ENCODE measurements at places on chromosomes 12 and 14. TPM values are rescaled to one million over a fixed set of nuclear protein-coding genes. Genes with fewer than 3 reads are reported as not detected.

DNA sequence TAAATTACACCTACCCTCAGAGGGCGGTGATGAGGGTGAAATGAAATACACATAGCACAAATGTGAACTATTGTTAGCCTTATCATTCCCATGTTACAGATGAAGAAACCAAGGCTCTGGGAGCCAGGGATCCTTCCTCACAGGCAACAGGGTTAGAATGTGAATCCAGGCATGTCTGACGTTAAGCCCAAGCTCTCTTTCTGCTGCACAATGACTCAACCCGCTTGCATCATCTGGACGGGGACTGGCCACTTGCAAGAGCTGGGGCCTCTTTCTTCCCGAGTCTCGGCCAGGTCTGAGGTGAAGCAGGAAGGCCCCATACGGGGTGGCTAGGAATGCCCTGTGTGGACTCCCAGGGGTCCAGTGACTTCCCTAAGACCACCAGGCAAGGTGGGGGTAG is 105.2 kb downstream of the RBM19 start:
- no peaks in the 10 kb centered on the region for H3K27me3 ChIP-seq
- DNase-seq: no peak
- no peaks in the 10 kb centered on the region for H3K4me1 ChIP-seq
- H3K27ac ChIP-seq: no peak overlapping the region

GRCh38 chr14:61710853-61711817 is 15.8 kb downstream of the HIF1A start:
- no peak overlapping the region for H3K27ac ChIP-seq
- H3K4me1 ChIP-seq: peaks cover 73% of the 10 kb centered on the region
- no peaks in the 10 kb centered on the region for H3K36me3 ChIP-seq
- peak; percentile 26 for DNase-seq
- no peaks in the 10 kb centered on the region for H3K27me3 ChIP-seq
- H3K4me3 ChIP-seq: no peak overlapping the region

Gene ETNK1
- 35.3 TPM for total RNA-seq

Gene ANO2
- not detected for total RNA-seq

GRCh38 chr12:108253540-108253939 is 85.6 kb downstream of the CMKLR1 start:
- DNase-seq: peak; percentile 54
- peaks cover 47% of the 10 kb centered on the region for H3K27me3 ChIP-seq
- H3K36me3 ChIP-seq: no peaks in the 10 kb centered on the region
- H3K4me3 ChIP-seq: no peak overlapping the region
- H3K4me1 ChIP-seq: no peaks in the 10 kb centered on the region

DNA sequence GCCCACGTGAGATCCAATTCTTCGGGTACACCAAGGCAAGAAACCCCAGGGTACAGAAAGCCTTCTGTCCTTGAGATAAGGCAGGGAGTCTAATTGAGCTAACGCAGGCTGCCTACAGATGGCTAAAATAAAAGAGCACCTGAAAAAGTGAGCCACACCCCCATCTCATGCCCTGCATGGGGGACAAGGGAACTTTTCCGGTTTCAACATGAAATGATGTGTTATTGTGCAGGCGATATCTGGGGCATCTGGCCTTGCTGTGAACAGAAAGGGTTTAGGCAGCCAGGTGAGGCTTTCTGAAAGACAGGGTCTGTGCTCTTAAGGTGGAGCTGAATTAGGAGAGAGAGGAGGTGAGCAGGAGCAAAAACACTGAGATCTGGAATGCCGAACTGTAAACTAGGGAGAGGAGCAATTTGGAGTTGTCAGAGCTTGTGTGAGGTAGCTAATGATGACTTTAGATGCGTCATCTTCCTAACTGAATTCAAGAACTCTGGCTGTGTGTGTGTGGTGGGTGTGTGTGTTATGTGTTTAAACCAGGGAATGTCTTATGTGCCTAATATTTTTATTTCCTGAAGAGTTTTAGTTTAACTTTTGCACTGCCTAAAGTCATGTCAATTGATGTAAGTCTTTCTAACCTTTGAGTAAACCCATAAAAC is 20.1 kb upstream of the LDHB start:
- H3K27me3 ChIP-seq: no peaks in the 10 kb centered on the region
- no peak for DNase-seq
- H3K36me3 ChIP-seq: no peaks in the 10 kb centered on the region
- no peak overlapping the region for H3K4me3 ChIP-seq

DNA sequence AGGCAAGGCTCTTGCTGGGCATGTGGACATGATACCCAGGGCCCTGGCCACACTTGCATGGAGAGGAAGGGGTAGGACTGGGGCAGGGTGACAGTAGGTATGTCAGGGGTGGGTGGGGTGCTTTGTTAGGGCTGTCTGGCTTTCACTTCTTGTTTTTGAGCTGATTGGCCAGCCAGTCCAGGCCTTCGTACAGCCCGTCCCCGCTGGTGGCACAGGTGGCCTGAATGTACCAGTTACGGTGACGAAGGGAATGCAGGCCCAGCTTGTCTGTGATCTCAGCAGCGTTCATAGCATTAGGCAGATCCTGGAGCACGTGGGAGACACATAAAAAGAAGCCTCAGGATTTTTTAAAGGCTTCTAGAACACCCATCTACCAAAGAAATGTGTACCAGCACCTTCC is 13.5 kb upstream of the FKBP11 start:
- H3K36me3 ChIP-seq: peaks cover 88% of the 10 kb centered on the region
- H3K4me1 ChIP-seq: peaks cover 4% of the 10 kb centered on the region
- no peak for DNase-seq
- no peak overlapping the region for H3K27ac ChIP-seq
- no peak overlapping the region for H3K4me3 ChIP-seq

Gene TAS2R10
- 3.5 TPM for total RNA-seq

DNA sequence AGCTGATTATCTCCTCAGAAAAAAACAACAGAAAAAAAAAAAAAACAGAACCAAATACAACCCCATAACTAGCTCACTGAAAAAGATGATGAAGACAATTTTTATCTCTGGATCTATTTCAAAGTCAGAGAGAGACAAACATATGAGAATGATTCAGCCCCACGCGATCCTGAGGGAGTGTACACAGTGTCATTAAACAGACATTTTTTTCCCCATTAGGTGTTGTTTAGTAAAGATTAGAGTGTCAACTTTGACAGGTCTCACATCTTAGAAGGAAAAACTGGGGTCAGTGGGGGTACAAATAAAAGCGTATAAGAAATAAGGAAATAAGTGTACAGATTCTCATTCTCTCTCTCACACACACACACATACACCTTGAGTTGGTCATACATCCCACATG is 635.4 kb downstream of the NRXN3 start:
- no peak overlapping the region for H3K27ac ChIP-seq
- H3K4me3 ChIP-seq: no peak overlapping the region
- DNase-seq: no peak
- no peaks in the 10 kb centered on the region for H3K36me3 ChIP-seq
- H3K27me3 ChIP-seq: no peaks in the 10 kb centered on the region
- no peaks in the 10 kb centered on the region for H3K4me1 ChIP-seq

Measured in stomach (tissue), 19 donors.